ENCODE measurements at places on chromosomes 11 and 22.

DNA sequence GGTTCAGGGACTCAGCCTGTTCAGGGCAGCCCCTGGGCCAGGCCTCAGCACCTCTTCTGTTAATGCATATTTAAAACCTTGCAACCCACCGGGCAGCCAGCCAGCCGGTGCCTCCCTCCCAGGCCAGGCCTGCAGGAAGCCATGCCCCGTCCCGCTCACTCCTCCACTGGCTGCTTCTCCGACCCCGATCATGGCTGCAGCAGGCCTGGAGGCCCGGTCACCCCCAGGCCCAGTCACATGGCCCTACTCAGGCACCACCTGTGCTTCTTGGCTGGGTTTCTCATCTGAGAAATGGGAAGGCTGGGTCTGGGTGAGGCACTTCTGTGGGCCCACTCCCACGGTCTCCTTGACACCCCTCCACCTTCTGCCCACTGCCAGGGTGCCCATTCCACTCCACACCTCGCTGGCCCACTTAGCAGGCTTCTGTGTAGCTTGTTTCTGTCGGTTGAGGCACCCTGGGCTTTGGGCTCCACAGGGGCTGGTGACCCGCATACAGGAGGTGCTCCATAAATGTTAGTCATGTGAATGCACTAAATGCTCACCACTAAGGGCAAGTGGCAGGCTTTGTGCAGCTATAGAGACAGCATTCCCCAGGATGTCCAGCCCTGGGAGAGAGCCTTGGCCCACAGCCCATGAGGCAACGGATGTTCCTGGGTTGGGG lies 11.4 kb downstream of the RTN4R start:
- DNase-seq: no peak

DNA sequence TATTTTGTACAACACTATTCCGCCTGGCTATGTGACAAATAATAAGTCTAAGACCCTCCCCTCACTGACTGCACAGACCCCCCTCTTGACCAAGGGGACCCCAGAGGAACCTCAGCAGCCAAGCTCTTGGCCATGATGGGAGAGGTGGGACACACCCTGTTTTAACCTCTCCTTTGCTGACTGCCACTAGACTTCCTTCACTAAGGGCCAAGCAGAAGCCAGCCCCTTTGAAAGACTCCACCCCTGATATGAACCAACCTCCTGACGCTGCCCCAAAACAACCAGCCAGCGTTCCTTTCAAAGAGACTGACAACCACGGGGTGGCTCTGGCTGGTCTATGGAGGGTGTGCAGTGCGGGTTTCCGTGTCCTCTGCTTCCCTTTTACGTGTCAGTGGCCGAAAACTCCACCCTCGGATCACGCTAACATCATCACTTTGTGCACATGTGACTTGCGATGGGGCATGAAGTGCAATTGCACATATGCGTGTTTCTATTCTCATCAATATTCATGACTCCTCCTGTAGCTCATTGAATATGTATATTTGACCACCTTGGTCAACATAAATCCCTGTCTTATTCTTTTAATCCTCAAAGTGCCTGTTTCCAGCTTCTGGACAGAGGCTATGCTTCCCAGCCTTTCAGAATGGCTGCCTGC lies 643.9 kb downstream of the TBC1D22A start:
- DNase-seq: no peak

- DNase-seq: no peak
Measured at GRCh38 chr11:46541593-46542371, 52.0 kb downstream of the AMBRA1 start.

- no peak for DNase-seq
Measured at GRCh38 chr22:42970029-42970428, 44.9 kb downstream of the PACSIN2 start.

- no peak for DNase-seq
Measured at GRCh38 chr11:57001674-57002401, 13.1 kb downstream of the OR5AK2 start.

DNA sequence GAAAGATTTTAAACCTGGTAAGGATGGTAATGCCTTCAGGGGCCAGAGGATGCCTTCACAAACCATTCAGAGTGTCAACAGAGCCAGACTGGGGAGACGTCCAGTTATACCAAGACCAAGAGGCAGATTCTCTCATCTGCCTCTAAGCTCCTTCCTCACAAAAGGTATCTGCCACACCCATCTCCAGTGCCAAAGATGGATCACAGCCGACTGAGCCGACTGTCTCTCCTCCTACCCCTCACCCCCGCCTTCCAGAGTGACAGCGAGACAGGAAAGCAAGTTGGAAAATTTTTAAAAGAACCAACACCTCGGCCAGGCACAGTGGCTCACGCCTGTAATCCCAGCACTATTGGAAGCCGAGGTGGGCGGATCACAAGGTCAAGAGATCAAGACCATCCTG lies 79.1 kb upstream of the AKIP1 start:
- DNase-seq: no peak
